A549 treated with ZK216348 at 1 μM for 4 hours (cell line): ENCODE measurements at places on chromosomes 5 and 9. TPM values are rescaled to one million over a fixed set of nuclear protein-coding genes. Genes with fewer than 3 reads are reported as not detected.

AGXT2 gene
- not detected in 5 replicates for total RNA-seq

EIF4E1B gene
- not detected in 5 replicates for total RNA-seq

TICAM2 gene
- total RNA-seq: 0.30 to 1.4 TPM (median 0.88 TPM) in 5 replicates

CER1 gene
- total RNA-seq: not detected in 5 replicates

PCDHA11 gene
- 0.04 to 0.20 TPM (median 0.08 TPM) in 5 replicates for total RNA-seq
